ENCODE measurements at places on chromosomes 16 and 17.

GRCh38 chr16:89510526-89510925 is 2.3 kb downstream of the SPG7 start:
- no peak for DNase-seq

GRCh38 chr16:87598431-87598830 is 3.9 kb upstream of the JPH3 start:
- no peak for DNase-seq

DNA sequence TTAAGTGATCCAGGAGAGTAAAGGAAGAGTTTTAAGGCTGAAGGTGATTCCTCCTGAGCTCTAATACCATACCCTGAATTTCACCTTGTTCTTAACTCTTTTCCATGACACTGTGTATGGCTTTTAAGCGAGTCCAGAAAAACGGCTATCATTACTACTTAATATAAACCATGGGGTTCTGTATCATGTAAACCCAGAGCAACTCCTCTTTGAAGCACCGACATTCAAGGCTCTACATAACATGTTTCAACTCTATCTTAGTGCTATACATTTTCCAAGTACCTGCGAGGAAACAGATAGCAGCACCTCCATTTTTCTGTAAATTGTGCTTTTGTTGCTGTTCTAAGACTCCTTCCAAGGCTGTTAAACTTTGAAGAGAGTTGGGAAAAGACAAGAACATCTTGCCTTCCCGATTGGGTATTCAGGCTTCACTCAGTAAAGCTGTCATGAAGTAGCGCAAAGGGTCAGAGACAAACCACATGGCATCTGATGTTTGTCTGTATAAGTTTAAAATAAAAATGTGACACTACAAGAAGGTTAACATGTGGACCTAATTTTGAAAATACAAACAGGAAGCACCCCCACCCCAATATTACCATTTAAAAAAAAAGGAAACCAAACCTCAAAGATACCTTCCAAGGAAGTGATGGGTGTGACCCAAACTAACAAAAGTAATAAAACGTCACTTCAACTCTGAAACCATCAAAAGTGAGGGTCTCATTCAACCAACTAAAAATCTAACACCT is 3.9 kb downstream of the STAT5B start:
- no peak for DNase-seq

DNA sequence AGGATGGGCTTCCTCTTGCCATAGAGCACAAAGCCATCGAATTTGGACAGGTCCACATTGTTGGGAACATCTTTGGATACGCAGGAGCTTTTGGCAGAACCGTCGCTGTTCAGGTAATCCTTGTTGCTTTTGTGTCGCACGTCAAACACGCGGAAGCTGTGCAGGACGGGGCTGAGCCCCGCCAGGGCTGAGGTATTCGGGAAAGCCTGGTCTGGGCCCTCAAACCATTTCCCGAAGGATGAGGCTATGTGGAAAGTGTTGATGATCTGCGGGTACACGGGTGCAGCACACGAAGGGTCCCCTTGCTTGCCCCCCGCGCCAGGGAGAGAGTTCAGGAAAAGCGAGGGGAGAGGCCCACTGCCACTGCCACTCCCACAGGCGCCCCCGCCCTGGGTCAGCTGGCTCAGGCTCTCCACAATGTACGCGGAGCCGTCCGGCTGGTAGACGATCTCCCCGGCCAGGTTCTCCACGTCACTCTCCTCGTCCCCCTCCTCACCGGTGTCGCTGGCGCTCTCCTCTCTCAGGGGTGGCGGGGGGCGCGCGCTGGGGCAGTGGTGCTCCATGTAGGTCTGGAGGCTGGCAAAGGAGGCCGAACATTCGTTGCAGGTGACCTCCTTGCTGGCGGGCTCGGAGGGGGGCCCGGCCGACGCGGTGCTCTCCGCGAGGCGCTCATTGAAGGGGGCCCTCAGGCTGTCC is 88.5 kb downstream of the ZFHX3 start:
- no peak for DNase-seq

- no peak for DNase-seq
Observed at GRCh38 chr16:55494994-55495421, 13.9 kb upstream of the LPCAT2 start.

GRCh38 chr17:6330936-6331335 is 104.0 kb downstream of the AIPL1 start:
- no peak for DNase-seq

- DNase-seq: no peak
Observed at GRCh38 chr17:78878871-78879527, 24.0 kb downstream of the CEP295NL start.

DNA sequence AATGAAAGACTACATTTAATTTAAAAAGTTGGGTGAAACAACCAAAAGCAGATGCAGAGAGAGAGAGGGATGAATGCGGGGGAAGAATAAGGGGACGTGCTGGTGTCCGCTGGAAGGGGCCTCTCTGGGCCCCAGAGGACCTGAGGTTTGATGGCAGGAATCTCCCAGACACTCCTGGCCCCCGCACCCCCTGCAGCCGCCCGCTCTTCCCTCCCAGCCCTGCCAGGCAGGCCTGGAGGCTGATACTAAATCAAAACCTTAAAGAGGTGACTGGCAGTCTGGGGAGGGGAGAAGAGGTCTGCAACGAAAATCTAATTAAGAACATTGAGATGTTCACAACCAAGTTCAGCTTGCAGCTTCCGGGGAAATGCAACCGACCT is 2.4 kb downstream of the FOXL1 start:
- DNase-seq: no peak

DNA sequence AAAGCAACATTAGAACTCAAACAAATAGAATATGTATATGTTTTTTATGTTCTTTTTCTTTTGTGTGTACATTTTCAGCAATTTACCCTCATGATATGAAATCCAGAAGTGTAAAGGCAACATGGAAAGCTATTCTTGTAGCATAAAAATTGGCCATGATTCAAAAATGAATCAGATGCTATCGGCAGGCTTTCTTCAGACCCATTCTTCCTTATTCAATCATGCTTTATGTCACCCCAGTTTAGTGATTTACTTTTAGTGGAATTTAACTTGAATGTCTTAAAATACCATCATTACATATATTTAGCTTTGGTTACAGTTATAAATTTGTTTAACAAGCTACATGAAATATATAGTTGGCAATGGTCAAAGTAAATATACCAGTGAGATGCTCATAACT is 21.4 kb upstream of the SMIM36 start:
- no peak for DNase-seq

- DNase-seq: peak; percentile 55
Observed at GRCh38 chr17:36629252-36629847, 28.0 kb downstream of the MRM1 start.

GRCh38 chr16:21185659-21186325 is 25.6 kb downstream of the ZP2 start:
- DNase-seq: no peak

DNA sequence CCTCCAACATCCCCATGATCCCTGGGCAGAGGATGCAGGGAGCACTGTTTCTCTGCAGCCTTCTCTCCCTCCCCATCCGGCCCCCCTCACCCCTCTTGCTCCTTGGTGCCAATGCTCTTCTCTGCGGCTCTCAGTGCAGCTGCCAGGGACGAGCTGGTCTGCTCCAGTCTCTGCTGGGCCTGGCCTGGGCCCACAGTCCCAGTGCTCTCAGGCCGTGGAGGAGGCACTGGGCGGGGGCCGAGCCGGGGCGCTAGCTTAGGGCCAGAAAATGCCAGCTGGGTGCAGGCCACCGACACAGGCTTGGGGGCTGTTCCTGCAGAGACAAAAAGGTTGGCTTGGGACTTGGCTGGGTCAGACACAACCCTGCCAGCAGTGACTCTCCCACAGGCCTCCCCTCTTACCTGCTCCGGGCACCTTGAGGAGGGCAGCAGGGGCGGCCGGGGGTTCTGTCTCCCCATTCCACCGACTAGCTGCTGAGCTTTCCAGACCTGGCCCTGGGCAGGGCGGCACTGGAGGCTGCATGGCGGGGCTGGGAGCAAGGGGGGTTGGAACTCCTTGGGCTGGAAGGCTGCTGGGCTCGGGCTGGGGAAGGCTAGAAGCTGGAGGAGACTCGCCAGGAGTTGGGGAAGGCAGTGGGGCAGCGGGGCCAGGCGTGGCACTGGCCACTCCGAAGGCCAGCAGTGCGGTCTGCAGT is 13.8 kb downstream of the CASKIN2 start:
- no peak for DNase-seq

- DNase-seq: no peak
Observed at GRCh38 chr16:89473791-89474414, 16.5 kb downstream of the ANKRD11 start.

DNA sequence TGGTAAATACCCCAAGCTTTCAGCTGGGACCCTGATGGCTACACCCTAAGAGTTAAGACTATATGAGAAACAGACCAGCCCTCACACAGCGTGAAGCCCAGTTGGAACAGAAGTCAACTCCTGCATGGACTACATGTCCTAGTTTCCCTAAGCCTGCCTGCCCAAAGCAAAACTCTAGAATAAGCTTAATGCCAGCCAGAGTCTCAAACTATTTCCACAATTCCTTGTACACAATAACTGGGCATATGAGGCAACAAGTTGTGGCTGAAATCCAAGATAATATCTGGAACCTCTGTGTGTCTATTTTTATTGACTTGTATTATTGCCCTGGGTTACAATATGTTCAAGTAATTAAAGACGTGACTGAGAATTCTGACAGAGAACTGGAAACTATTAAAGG is 19.4 kb downstream of the MYH10 start:
- DNase-seq: no peak

GRCh38 chr17:56274491-56274890 is 121.2 kb downstream of the ANKFN1 start:
- no peak for DNase-seq

DNA sequence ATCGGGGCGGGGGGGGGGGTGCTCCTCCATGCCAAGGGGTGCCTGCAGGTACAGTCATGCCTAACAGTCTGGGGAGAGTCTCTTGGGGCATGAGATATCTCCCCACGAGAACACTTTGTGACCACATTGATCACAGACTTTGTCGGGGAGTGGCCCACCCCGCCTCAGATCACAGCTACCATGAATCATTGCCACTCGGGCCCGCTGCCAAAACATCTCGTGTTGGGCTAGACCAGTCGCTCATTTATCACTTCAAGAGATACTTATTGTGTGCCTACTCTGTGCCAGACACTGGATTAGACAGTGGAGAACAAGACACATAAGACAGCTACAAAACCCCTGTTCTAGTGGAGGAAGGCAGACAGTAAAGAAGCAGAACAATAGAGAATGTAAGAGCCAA is 72.6 kb downstream of the CLEC16A start:
- peak; percentile 1 for DNase-seq

GRCh38 chr16:84838383-84838948 is 18.7 kb downstream of the CRISPLD2 start:
- DNase-seq: no peak

DNA sequence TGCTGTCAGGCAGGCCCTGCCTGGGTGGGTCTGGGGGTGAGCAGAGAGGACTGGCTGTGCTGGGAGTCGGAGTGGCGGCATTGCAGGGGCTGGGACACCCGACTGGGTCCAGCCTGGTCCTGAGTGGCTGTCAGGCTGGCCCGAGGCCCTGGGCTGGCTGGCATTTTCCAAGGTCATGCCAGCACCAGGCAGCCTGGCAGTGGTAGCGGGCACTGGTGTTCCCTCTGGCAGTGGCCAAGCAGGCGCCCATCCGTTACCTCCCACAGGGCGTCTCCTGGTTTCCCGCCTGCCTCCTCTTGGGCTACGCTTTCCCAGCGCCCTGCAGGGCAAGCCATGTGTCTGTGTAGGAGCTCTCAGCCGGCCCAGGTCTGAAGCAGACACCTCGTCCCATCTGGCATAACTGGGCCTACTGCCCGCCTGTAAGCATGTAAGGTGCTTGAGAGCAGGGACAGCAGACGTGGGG is 5.7 kb upstream of the PKMYT1 start:
- DNase-seq: no peak

DNA sequence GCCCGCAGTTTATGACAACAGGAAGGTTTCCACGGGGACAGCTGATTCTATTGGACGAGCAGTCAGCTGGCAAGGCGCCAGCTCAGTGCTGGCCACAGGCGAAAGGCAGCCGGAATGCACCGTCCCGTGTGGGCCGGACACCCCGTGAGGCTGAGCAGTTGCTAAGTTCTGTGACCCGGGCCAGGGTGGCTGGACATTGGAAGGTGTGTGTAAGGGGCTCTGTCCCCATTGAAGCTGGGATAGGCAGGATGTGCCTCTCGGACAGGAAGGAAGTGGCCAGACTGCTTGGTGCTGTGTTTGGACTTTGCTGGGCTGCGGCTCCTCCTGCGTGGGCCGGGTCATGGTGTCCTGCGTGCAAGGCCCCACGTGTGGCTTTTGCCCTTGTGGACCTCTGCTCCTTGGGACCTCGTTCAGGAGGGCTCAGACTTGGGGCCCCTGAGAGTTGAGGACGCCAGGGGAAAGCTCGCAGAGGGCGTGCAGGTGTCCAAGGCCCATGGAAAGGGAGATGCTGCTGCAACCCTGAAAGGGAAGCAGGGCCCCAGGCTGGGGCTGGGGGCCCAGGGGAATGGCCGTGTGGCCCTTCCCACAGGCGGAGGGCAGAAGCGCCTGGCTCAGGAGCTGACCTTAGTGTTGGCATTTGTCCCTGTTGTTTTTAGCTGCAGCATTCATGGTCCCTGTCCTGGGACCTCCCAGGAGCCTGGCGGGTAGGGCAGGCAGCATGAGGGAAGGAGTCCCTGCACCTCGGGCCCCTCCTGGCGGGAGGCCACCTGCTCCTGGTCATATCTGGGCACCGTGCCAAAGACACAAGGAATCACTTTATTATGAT is 10.0 kb downstream of the BAIAP2 start:
- DNase-seq: no peak

GRCh38 chr16:72612256-72612655 is 435.7 kb downstream of the ZFHX3 start:
- DNase-seq: no peak

GRCh38 chr16:23206986-23207385 is 24.4 kb downstream of the SCNN1G start:
- no peak for DNase-seq

- DNase-seq: no peak
Observed at GRCh38 chr16:82344157-82344556, 174.1 kb upstream of the MPHOSPH6 start.

- DNase-seq: no peak
Observed at GRCh38 chr16:66409156-66409555, 17.9 kb upstream of the BEAN1 start.

DNA sequence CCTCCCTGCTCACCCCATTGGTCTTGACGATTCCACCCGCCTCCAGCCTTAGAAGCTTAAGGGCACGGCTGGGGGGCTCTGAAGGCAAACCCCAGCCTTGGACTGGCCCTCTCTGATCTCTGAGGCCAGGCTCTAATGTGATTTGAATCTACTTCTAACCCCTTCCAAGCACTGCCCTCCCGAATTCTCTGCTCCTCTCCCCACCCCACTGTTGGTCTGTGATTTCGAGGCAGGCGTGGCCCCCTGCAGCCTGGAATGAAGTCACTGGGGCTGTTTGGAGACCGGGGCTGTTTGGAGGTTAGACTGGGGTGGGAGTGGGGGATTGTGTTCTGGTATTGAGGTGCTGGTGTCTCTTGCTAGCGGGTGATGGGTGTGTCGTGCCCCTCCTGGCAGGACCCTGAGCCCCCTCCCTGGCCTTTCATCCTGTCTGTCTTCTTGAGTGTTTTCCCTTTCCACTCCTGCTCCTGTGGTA is 2.2 kb downstream of the GRB7 start:
- no peak for DNase-seq

- no peak for DNase-seq
Observed at GRCh38 chr17:29958947-29959657, 17.7 kb downstream of the EFCAB5 start.

Data from activated CD4-positive, CD25-positive, alpha-beta regulatory T cell (primary cell).